ENCODE measurements at places on chromosomes 5 and 9.

GRCh38 chr9:134136118-134136995, 475 bp downstream of the WDR5 start:
- DNase-seq, result peak; percentile 6

DNA sequence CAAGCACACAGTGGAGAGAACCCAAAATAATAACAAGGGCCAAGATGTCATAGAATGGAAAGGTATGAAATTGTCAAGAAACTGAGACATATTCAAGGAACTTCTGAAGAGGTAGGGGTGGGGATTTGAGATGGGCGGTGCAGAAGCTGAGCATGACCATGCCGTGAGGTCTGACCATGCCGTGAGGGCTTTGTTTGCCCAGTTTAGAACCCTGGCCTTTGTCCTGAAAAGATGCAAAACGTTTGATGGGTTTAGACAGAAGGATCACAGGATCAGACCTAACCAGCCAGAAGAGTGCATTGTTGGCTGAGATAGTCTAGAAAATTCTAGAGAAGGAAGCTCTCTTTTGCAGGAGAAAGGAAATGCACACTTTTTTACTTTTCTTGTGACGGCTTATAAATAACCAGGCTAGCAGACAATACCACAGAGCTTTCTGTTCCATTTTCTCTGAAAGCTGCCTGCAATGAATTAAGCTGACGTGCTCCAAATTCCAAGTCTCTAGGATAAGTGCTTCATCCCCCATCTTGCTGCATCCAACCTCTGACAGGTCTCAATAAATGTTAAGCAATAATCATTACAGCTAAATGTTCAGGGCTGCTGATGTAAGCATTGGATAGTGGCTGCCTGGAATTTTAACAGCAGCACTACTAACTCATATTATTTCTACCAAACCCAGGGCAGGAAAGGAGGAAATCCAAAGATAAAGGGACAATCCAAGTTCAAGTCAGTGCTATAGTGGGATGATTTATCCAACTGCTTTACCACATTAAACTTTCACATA, 110.9 kb upstream of the IL6ST start:
- DNase-seq, result no peak

- peak; percentile 58 for DNase-seq
These were observed 207.6 kb downstream of the CETN3 start for GRCh38 chr5:90201923-90202322.

DNA sequence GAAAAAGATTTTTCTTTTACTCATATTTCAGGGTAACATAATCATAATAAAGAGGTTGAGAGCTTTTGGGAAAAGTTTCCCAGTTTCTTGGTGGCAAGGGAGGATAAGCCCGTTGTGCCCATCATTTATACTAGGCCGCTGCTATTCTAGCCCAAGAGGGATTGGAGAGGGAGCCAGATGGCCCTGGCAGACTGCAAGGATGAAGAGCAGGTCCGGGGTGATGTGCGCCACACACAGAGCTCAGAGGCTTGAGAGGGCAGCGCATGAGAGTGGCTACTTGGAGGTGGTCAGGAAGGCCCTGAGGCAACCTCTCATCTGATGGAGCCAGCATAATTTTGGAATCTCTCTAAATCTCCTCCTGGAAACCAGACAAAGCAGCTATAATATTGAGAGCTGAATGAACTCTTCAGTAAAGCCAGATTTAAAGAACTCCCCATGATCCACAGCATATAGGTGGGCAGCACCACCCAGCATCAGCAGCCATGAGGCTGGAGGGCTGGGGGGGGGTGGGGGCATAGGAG, 110.1 kb downstream of the MED27 start:
- no peak for DNase-seq

DNA sequence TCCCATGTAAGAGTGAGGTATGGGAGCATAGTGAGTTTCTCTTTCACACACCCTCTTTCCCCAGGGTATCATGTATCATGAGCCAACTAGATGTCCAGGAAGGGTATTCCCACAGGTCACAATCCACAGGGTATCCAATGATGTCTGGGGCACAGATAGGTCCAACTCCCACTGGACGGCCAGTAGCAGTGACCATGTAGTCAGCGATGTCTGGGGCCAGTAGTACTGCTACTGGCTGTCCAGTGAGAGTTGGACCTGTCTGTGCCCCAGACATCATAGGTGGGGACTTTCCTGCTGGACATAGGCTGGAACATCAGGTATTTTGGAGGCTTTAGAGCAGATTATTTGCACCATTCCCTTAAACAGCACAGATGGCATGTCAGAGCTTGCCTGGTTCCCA, 352.6 kb upstream of the SGCD start:
- DNase-seq, result no peak

DNA sequence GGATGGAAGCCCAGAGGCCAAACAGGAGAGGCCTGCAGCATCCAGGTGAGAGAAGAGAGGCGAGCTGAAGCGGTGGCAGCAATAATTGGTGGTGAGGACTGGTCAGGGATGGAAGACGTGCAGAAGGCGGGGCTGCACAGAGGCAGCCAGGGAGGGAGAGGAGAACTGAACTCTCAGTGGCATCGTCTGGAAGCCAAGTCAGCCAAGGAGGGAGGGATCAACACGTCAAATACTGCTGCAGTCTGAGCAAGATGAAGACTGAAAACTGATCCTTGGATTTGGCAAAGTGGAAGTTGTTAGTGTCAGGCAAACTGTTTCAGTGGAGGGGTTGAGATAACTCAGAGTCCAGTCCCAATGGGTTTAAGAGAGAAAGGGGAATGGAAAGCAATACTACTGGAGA, 145.4 kb downstream of the CDK5RAP2 start:
- DNase-seq, result no peak

GRCh38 chr5:14935341-14935740, 63.8 kb upstream of the ANKH start:
- peak; percentile 20 for DNase-seq

GRCh38 chr5:119386596-119387344, 31.0 kb downstream of the TNFAIP8 start:
- DNase-seq, result no peak

GRCh38 chr9:13179257-13179656, 100.2 kb downstream of the MPDZ start:
- DNase-seq, result no peak

GRCh38 chr9:117116084-117116483, 298.8 kb downstream of the ASTN2 start:
- no peak for DNase-seq

DNA sequence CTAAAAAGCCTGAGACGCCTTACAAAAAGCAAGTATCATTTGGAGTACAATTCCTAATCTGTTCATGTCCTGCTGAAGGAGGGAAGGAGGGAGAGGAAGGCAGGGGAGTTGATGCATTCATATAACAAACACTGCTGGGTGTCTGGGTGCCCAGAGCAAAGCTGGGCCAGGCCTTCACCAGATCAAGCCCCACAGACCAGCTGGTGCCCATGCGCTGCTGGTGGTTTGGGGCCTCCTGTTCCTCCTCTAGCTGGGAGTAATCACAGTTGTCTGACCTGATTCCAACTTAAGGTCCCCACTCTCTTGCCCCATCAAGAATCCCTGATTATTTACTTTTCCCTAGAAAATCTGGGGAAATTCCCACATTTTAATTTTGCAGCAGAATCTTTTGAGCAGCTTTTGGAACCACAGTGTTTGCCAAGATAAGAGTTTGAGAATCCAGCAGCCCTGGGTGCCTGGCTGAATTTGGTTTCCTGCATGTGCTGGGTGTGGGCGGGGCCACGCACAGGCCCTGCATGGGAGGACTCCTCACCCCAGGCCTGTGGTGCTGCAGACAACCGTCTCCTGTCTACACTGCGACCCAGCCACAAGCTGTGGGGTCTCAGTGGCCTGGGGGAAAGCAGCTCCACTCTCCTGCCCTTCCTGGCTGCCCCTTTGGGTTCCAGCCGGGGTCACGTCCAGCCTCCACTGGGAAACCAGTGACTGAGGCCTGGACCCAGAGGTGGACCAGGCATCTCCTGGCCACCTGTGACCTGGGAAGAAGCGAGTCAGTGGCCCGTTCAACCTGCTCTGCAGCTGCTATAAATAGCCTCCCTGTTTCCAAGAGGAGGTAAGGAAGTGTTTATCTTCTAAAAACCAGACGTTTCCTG, 47.5 kb downstream of the NEURL1B start:
- DNase-seq, result no peak

DNA sequence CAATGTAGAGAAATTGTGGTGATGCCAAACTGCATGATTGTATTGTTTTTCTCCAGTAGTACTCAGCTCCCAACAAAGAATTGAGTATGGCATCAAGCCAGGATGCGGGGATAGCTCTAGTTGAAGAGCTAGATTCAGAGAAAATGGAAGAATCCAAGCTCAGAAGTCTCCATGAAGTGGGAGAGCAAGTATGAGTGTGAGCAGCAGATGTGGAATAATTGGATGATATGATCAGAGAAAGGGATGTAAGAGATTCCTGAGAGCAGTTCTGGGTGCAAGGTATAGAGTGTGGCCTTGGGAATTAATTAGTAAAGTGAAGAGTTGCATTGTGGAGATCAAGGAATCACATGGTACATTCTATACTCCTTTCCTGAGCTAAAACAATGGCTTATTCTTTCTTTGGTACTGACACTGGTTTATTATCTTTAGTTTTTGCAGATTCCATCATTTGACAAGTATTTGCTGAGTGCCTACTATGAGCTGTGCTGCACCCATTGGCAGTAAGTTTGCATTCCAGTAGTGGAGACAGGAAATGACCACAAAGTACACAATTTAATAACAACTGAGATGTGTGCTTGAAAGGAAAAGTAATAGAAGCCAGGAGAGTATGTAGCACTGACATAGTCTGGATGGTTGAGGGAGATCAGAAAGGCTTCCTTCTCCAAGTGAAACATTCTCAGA, 177.1 kb downstream of the CPLANE1 start:
- peak; percentile 25 for DNase-seq

- DNase-seq, result no peak
These were observed 12.6 kb downstream of the DNAJC21 start for GRCh38 chr5:34941936-34942335.

GRCh38 chr9:13755551-13755950, 476.1 kb upstream of the MPDZ start:
- DNase-seq, result no peak

- no peak for DNase-seq
These were observed 472.3 kb downstream of the HINT1 start for GRCh38 chr5:130692770-130693169.

Data from RPMI7951 (cell line).